NCI-H524 (cell line): ENCODE measurements at places on chromosomes 1 and 21.

GRCh38 chr1:46784666-46785065 lies 14.2 kb upstream of the CYP4B1 start:
- no peak for DNase-seq

GRCh38 chr1:11528611-11529261 lies 49.8 kb downstream of the DISP3 start:
- no peak for DNase-seq

DNA sequence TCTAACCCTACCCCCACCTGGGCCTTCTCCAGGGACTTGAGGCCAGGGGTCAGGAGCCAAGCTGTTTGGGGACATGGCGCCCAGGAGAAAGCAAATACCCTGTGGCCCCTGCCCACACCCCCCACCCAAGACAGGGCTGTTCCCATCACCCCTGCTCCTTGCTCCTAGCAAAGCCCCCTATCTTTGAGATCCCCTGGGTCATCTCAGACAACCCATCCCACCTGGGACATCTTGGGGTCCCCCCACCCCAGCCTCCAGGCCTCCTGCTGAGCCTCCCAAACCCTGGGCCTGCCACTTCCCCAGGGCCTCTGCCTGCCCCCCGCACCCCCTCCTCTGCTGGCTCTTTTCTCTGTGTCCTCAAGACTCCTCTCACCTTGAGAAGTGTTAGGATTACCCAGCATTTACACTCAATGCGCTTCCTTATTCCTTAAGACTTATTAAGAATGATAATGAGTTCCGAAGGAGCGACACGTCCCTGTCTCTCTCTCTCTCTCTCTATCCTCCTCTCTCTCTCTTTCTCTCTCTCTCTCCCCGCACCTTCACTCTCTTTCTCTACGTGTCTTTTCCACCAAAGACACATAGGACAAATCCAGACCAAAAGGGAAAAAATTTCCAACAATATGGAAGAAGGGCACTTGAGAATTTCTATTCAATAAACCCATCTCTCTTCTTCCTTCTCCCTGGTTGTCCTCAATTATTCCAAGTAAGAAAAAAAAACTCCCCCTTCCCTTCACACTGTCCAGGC lies 7.2 kb downstream of the CASZ1 start:
- DNase-seq: peak; percentile 16

- DNase-seq: no peak
Observed at GRCh38 chr1:236147068-236147467, 4.7 kb downstream of the GPR137B start.

DNA sequence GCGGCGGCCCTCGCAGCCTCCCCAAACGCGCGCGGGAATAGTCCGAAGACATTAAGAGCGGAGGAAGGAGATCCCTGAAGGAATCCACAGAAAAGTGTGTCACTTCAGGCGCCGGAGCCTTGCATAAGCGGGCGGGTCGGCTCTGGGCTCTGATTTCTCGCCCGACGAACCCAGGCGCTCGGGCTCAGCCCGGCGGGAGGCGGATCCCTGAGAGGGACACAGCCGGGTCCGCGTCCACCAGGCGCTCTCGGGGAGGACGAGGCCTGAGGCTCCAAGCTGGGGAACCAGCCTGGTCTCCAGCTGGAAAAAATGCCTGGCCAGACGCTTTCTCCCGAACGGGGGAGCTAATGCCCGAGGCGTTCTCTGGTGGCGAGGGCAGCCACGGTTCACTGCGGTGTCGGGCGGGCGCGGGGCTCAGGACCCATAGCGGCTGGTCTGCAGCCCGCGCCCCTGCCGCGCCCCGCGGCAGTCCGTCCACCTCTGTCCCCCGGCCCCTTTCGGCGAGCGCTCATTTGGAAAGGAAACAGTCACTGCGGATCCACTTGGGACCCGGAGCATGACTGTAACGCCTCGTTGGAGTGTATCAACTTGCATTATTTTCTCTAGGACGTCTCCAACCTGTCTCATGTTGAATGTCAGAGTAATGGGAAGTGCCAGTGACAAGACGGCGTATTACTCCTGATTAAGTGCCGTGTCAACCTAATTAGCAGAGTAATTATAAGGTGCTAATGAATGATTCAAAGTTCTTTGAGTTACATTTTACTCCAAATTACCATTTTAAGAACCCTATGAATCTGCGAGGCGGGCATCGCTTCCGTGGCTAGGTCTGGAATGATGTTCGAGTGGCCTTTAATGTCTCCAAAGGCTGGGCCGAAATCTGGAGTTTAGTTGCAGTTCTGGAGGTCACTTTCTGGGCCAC lies 1.6 kb upstream of the BARHL2 start:
- DNase-seq: no peak

GRCh38 chr1:214103778-214104177 lies 116.0 kb downstream of the PROX1 start:
- no peak for DNase-seq

GRCh38 chr1:98051065-98051675 lies 130.3 kb upstream of the DPYD start:
- peak; percentile 47 for DNase-seq

GRCh38 chr1:169890761-169891538 lies 2.7 kb downstream of the SCYL3 start:
- peak; percentile 37 for DNase-seq

DNA sequence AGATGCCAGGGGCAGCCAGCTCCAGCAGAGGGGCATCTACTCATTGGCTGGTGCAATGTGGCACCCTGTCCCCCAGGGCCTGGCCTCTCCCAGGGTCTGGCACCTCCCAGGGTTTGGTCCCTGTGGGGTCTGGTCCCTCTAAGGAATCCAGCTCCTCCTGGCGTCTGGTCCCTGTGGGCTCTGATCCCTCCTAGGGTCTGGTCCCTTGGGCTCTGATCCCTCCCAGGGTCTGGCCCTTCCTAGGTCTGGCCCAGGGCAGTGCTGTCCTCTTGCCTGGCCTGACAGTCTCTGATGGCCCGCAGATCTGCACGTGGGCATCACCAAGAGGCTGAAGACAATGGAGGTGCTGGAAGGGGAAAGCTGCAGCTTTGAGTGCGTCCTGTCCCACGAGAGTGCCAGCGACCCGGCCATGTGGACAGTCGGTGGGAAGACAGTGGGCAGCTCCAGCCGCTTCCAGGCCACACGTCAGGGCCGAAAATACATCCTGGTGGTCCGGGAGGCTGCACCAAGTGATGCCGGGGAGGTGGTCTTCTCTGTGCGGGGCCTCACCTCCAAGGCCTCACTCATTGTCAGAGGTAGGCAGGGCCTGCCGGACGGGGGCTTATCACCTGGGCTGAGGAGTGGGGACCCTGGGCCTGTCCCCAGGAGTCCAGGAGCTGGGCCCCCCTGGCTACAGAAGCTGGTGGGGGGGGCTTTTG lies 73.9 kb downstream of the OBSCN start:
- no peak for DNase-seq

- no peak for DNase-seq
Observed at GRCh38 chr1:203544978-203545816, 51.2 kb downstream of the OPTC start.

GRCh38 chr1:73886716-73887115 lies 311.3 kb downstream of the LRRIQ3 start:
- DNase-seq: peak; percentile 24

DNA sequence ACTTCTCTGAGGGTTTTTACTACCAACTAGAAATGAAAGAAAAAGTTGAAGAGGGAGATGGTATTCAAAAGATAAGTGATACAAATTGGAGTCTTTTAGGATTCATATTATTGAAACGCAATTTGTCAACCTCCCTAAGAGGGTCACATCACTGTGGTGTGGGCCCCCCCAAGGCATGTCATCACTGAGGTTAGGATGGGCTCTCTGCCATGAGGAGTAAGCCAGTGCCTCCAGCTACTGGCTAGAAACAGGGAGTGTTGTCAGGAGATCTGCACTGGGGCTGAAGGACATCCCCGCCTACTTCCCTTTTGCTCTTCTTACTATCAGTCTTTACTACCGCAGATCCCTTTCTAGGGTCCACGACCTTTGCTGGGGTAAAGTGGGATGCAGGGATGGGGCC lies 25.9 kb downstream of the ITSN1 start:
- DNase-seq: no peak

DNA sequence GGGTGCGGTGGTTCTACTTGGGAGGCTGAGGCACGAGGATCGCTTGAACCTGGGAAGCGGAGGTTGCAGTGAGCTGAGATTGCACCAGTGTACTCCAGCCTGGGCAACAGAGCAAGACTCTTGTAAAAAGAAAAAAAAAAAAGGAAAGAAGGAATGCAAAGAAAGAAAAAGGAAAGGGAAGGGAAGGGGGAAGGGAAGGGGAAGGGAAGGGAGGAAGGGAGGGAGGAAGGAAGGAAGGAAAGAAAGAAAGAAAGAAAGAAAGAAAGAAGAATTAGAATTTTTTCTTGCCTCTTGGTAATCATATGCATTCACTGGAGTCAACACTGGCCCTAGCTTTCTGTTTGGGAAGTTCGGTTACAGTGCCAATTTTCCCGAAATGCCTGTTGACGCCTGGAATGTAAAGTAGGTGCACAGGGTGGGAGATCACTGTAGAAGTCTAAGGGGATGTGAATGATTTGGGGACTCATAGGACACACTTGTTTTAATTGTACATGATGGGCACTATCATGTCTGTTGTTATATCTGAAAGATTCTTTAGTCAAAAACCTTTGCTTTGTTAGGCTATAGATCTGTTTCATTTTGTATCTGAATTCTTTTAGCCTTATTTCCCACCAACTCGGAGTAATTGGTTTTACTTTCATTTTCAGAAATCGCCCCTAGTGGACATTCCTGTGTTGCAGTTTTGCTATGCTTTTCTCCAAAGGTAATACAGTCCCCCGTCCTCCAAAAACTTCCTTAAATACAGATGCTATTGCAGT lies 59.8 kb upstream of the MORC3 start:
- DNase-seq: peak; percentile 54

GRCh38 chr21:41678924-41679318 lies 87.9 kb downstream of the RIPK4 start:
- peak; percentile 24 for DNase-seq

DNA sequence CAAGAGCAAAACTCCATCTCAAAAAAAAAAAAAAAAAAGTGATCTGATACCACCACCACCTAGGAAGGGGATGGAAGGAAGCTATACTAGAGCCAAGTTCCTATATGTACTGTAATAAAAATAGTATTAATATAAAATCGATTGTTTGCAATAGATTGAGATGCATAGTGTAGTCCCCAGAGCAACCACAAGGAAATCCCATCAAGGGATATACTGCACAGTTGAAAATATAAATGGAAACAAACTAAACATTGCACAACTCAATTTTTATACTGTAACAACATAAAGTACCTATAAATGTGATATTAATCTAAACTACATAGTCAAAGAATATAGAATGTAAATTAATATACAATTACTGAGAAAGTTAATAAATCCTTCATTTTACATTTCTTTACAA lies 20.9 kb upstream of the PSMG1 start:
- no peak for DNase-seq

- no peak for DNase-seq
Observed at GRCh38 chr1:85607126-85607920, 26.8 kb downstream of the CCN1 start.

DNA sequence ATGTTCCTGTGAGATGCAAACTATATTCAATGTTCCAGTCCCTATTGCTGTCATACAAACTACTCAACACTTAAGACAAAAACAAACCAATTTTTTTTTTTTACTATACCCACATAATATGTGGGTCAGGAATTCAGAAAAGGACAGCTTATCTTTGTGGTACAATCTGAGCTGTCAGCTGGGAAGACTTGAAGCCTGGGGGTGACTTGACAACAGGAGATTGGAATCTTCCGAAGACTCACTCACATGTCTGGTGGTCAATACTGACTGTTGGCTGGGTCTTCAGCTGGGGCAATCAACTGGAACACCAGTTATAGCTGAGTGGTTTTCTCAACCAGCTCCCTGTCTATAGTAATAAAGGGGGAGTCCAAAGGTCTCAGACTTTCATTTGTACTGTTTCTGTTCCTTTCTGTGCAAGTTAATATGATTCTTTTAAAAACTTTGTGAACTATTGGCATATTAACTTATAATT lies 81.7 kb upstream of the ATP1B1 start:
- no peak for DNase-seq

- DNase-seq: no peak
Observed at GRCh38 chr1:49728377-49728776, 295.4 kb downstream of the AGBL4 start.

DNA sequence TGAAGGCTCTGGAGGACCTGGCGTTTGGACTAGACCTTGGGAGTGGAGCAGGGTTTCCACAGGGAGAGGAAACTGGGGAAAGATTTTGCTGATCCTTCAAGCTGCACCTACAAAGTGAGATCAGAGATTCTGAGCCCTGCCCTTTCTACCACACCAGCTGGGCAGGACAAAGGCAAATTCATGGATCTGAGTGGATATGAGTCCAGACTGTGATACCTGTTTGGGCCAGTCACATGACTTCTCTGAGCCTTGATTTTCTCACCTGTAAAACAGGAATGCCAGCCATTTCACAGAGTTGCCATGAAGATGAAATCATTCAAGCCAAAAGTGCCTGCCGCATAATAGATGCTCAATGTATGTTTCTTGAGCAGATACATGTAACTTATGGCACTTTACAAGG lies 4.9 kb upstream of the RASSF5 start:
- DNase-seq: no peak

- peak; percentile 21 for DNase-seq
Observed at GRCh38 chr1:213891989-213892902, 95.5 kb upstream of the PROX1 start.

DNA sequence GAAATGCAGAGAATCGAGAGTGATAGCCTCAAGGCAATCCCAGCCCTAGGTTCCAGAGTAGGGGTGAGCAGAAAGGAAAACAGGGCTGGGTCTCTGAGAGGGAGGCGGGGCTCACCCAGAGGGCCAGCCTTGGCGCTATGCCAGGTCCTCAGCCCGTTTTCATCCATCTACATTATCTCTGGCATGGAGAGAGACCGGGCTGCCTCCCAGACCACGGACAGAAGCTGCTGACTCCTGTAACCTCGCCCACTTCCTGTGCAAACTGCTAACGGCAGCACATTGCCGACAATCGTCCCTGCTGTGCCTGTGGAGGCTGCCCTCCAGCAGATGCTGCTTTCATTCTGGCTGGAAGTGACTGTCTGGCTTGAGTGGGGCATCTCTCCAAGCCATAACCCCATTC lies 569.1 kb downstream of the NPHP4 start:
- DNase-seq: no peak

- DNase-seq: no peak
Observed at GRCh38 chr1:8660411-8660828, 157.0 kb downstream of the RERE start.

DNA sequence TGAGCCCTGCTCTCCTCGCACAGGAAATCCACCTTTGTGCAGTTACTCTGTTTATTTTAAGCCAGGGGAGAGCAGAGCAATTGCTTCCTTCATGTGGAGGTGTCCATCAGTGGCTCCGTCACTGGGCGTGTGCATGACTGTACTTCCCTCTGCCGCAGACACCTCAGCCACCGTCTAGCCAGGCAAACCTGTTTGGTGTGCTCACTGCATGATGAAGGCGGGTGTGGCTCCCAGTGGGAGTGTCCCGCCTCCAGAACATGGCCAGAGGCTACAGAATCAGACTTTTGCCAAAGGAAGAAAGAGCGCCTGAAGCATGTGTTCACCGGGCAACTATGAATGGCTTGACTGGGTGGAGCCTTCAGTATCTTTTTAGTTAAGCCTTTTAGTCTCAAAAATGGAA lies 26.1 kb upstream of the LAMC2 start:
- no peak for DNase-seq

- DNase-seq: no peak
Observed at GRCh38 chr1:7062346-7063061, 277.2 kb downstream of the CAMTA1 start.
